ENCODE measurements at places on chromosomes 12 and 14.

DNA sequence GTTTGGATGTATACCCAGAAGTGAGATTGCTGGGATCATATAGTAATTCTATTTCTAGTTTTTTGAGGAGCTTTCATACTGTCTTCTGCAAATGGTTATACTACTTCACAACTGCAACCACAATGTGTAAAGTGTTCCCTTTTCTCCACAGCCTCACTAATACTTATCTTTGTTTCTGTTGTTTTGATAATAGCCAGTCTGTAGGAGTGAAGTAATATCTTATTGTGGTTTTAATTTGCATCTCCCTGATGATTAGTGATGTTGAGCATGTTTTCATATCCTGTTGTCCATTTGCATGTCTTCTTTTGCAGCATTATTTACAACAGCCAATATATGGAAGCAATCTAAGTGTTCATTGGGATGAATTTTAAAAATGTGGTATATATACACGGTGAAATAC lies 29.9 kb downstream of the GABARAPL1 start:
- DNase-seq = no peak

- no peak for DNase-seq
Measured at GRCh38 chr12:54991991-54992375, 7.4 kb upstream of the TESPA1 start.

DNA sequence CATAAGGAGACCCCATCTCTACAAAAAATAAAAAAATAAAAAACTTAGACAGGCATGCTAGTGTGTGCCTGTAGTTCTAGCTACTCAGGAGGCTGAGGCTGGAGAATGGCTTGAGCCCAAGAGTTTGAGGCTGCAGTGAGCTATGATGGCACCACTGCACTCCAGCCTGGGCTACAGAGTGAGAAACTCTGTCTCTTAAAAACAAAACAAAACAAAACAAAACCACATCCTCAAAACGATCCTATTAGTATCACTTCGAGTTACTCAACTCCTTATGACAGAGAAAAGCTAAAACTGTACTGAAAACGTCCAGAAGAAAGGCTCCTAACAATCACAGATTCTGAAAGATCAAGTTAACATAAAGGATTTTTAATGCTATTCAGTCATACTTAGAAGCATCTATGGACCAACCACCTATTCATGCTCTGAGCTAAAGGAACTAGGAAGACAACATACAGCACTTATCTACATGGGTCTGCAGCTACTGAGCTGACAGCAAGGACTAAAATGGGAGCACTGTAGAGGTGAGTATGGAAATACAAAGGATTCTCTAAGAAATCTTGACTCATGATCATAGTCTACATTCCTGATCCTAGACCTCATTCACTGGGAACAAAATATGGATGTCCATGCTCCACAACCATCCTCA lies 75.3 kb upstream of the DUSP6 start:
- no peak for DNase-seq

- no peak for DNase-seq
Measured at GRCh38 chr12:27502021-27502435, 22.0 kb upstream of the PPFIBP1 start.

DNA sequence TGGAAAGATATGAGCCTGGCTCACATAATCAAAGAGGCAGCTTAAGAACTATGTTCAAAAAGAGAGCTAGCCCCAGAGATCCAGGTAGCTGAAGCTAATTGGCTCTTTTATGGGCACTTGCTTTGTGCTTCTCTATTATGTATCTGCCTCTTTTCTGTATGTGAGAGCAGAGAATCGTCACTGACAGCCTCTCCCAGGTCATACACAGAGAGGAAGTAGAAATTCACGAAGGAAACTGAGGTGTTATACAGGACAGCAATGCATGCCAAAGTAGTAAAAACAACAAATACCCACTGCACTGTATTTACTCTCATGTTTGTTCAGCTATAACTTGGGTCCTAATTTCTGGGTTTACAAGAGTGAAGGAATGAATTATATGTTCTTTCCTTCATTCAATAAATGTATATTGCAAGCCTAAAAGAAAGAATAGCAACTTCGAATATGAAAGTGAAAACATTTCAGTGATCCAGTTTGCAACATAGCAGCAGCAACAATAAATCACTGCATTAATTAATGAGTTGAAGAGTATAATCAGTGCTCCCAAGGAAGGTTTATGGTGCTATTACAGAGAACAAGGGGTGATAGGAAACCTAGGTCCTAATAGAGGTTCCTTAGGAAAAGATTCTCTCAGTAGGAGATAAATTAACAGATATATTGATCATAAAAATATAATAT lies 47.1 kb upstream of the ATXN7L3B start:
- DNase-seq = no peak
